ENCODE measurements at places on chromosomes 3 and 15.

GRCh38 chr3:43950775-43951174, 260.0 kb downstream of the ABHD5 start:
- DNase-seq = no peak

DNA sequence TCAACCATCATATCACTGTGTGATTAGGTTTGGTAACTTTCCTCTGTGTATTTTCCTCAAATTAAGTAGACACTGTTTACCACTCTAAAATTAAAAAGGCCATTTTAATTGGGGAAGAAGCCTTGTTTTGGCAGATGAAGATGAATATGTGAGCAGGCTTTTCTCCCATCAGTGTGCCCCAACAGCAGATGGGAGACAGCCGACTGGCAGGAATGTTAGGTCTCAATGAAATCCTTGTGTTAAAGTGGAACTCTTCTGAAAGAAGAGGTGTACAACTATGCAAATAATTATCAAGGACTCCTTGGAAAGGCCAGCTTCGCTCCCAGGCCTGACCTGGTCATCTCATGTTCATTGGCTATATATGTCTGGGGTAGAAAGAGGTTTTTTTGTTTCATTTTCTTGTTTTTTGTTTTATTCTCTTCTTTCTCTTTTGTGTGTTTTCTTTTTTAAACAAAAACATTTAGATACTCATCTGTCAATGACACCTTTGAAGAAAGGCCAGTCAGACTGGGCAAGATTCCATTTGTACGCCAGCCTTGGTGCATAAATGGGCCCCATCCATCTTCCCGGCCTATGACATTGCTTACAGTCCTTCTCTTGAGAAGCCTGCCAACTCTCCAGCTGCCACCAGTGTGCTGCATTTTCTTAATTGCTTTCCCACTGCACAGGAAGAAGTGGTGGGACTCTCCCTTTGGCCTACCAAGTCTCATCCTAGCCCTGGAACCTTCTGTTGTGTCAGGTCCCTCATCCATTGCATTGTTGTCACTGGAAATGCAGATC, 25.8 kb downstream of the LRTM1 start:
- DNase-seq = no peak

DNA sequence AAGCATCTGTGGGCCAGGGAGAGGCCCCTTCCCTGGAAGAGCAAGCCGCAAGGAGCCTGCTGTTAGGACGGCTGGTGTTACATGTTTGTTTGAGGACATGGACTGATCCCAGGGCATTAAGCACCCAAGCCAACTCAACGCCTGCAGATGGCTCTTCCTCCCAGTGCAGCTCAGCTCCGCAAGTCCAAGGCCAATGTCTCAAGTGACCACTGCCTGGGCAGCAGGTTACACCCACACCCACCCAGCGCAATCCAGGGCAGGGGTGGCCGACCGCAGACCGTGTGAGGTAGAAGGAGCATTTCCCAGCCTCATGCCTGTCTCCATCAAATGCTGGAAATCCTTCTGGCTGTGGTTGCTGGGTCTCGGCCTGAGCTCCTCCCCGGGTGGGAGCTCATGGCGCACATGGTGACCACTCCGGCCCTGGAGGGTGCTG, 14.5 kb downstream of the GP5 start:
- no peak for DNase-seq

- DNase-seq = no peak
Measured at GRCh38 chr3:86930181-86930580, 60.8 kb downstream of the VGLL3 start.

DNA sequence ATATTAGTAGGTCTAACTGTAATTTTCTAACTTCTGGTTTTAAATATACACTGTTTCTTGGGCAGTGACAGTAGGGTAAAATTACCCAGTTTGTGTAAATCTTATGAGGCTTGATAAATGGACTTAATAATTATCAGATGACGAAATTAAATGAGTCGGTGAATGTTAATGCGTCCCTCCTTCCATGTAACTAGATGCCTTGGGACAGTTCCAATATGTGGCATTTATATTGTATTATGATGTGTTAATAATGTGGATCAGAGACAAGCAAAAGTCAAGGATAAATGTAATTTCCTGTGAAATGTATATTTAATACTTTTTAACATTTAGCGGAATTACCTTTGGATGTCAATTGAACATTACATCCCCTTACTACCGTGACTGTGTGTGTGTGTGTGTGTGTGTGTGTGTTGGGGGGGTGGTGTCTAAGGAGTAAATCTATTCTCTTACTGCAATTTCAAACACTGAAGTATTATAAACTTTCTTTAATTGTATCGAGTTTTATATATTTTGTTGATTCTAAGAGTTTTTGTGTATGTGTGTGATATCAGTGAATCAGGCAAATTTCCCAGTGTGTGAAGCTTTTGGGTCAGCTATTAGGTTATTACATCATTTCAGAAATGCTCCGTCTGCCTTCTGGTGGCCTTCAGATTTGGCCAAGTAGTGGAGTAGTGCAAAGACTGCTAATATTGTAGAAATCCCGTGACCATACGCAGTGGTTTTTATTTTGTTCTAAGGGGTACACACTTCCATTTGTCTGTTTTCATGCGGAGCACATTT, 50.1 kb downstream of the CNTN4 start:
- DNase-seq = no peak

DNA sequence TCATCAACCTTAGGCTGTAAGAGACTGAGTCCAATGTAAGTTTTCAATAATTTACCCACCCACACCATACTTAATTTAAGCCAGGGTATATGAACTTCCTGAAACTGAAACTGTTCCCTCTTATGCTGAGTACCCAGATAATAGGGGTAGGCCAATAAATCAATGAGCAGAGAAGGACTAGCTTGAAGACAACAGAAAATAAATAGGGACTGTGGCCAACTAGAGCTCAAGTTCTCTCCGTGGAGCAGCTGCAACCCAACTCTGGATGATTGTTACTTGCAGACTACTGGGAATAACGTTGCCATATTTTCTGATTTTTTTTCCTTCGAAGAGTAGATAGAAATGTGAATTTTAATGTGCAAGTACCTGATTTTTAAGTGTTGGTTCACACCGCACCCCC, 128.0 kb downstream of the ATG7 start:
- DNase-seq = no peak

- DNase-seq = no peak
Measured at GRCh38 chr15:65210770-65211481, at the start of gene CILP. CILP (minus strand) TSS chr15:65211473; CDS start chr15:65209755, 1,718 bp downstream.

DNA sequence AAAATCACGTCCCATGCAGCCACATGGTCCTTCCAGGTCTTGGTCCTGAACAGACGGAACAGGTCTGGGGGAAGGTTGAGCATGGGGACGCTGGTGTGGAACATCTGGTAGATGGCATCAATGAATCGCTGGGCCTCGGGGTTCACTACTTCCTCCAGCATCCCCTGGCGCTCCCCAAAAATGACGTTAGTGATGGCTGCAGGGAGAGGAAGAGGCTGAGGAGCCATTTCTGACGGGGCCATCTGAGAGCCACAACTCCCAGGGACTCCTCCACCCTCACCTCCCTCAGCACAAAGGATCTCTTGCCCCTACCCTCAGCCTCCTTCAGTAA, 23.7 kb downstream of the CYP11A1 start:
- no peak for DNase-seq

GRCh38 chr3:45048244-45048643, 22.1 kb downstream of the CLEC3B start:
- DNase-seq = no peak

GRCh38 chr15:73841756-73842725, 31.3 kb upstream of the TBC1D21 start:
- DNase-seq = no peak

- DNase-seq = no peak
Measured at GRCh38 chr3:11610044-11610671, 33.6 kb downstream of the VGLL4 start.

- no peak for DNase-seq
Measured at GRCh38 chr3:18302517-18302916, 122.6 kb downstream of the SATB1 start.

DNA sequence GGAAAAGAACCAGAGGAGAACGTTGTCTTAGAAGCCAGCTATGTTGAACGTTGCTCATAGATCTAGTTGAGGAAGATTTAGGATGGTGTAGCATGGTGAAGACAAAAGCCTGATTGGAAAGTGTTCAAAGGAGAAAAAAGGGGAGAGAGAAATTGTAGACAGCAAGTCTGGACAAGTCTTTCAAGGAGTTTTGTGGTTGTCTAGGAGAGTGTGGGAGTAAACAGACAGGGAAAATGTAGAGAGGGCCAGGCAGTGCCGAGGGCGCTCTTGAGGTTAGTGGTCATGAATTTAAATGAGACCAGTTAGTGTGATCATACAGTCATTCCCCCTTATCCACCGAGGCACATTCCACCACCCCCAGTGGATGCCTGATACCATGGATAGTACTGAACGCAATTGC, 167.5 kb upstream of the IL12A start:
- DNase-seq = no peak

- DNase-seq = no peak
Measured at GRCh38 chr15:69793781-69794451, 303.8 kb downstream of the TLE3 start.

DNA sequence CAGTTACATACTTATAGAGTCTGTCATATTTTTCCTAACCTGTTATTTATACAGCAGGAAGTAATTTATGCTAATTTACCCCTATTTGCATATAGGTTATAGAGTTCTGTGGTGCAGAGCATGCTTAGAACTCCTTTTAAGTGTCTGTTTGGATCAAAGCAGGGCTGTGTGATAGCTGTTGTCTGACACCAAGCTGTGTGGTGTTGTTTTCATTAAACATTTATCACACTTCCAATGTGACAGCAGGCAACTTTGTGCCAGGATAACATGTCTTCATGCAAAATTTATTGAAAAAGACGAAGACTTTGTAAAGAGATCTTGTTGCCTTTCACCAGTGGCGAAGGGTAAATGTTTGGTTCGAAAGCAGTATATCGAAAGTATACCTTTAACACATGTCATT, 100.2 kb downstream of the RSRC1 start:
- no peak for DNase-seq

DNA sequence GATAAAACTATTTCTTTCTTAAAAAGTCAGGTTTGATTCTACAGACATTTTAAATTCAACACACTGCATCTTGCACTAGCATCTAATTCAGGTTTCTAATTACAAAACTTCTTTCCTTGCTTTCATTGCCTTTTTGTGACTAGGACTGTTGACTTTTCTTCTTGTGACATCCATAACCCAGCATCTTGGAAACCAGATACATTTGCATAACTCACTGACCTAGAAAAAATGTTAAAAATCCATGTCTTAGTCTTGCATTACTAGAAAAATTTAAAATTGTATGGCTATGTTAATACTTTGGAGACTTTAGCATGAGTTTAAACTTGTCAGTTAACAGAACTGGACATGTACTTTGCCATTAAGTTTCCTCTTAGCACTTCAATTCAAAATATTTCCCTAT, 72.7 kb downstream of the DTWD1 start:
- no peak for DNase-seq

DNA sequence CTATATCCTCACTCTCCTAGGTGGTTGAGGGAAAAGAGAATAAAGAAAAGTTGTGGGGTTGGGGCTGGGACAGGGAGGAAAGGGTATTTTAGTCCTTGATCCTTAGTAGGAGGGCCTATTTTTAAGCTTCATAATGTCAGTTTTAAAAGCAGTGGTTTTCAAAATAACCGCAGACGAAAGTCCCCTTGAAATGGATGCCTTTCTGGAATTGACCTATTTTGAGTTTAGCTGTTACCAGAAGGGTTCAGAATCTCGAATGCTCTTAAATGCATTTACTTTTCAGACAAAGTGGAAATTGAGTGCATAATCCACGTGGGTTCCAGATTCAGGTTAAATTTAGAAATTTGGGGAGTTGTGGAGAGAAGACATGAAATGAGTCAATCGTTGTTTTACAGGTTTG, 16.6 kb downstream of the MAP2K1 start:
- DNase-seq = no peak

DNA sequence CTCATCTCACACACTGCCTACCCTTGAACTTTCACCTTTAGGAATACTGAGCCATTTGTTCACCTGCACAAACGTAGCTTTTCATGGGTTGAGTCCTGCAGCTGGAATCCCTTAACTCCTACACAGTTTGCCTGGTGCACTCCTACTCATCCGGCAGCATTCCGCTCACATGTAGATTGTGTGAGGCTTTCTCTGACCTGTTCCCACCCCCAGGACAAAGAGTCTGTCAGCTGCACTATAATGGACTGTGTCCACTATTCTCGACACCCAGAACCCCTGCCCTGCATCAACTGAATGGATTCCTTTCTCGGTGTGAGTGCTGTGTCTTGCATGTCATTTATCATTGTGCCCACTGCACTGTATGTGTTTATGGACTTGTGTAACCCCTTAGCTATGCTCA, 54.9 kb downstream of the EPHB3 start:
- no peak for DNase-seq

GRCh38 chr3:38613426-38613825, 36.1 kb downstream of the SCN5A start:
- no peak for DNase-seq

DNA sequence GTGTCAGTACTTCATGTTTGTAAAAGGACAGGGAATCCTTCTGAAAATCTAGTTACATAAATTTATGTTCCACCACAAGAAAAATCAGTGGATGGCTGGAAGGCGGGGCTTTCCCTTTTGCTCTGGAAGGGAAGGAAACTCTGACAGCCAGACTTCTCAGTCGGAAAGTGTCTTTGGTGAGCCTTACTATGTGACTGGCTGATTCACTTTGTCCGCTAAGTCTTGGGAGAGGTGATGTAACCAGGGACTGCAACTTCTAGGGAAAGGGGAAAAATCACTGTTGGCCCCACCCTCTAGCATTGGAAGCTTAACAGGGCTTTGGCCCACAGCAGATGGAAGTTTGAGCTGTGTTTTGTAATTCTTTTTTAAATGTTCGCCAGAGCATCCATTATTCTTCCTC, 281.4 kb upstream of the CTDSPL start:
- no peak for DNase-seq

GRCh38 chr3:69058180-69058946, 6.2 kb upstream of the TMF1 start:
- DNase-seq = no peak

GRCh38 chr3:129526121-129526900, 2.1 kb upstream of the RHO start:
- peak; percentile 36 for DNase-seq

- DNase-seq = no peak
Measured at GRCh38 chr15:64112904-64113303, 17.1 kb downstream of the SNX1 start.

- DNase-seq = no peak
Measured at GRCh38 chr3:149134575-149134974, 5.1 kb downstream of the HPS3 start.

GRCh38 chr15:100249096-100249815, 92.5 kb downstream of the ADAMTS17 start:
- DNase-seq = no peak

- no peak for DNase-seq
Measured at GRCh38 chr3:94225148-94225865, 162.4 kb downstream of the NSUN3 start.

DNA sequence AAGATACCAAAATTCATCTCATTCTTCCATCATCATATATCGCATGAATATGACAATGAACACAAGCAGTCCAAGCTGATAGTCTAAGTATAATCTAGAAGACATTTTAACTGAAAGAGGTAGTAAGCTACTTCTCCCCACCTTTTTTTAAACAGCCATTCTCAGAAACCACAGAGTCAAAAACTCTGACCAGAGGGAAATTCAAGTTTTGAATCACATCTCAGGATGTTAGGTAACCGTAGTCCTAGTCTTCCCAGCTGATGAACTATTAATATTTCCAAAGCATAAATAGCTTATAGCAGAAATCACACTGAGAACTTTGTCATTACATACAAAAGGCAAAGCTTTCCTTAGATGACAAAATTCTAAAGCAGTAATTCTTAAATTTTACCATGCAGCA, 25.8 kb downstream of the NPTN start:
- DNase-seq = no peak

- no peak for DNase-seq
Measured at GRCh38 chr3:63679186-63679585, 26.7 kb downstream of the SNTN start.
